GDM1 (cell line): ENCODE measurements at places on chromosomes 4 and X.
A peak's percentile ranks its signal among the peaks of the same experiment; 100 is the strongest.

- DNase-seq: no peak
Observed at GRCh38 chr4:8502836-8503585, 62.4 kb downstream of the TRMT44 start.

- DNase-seq: no peak
Observed at GRCh38 chr4:183831026-183831446, 74.1 kb upstream of the STOX2 start.

DNA sequence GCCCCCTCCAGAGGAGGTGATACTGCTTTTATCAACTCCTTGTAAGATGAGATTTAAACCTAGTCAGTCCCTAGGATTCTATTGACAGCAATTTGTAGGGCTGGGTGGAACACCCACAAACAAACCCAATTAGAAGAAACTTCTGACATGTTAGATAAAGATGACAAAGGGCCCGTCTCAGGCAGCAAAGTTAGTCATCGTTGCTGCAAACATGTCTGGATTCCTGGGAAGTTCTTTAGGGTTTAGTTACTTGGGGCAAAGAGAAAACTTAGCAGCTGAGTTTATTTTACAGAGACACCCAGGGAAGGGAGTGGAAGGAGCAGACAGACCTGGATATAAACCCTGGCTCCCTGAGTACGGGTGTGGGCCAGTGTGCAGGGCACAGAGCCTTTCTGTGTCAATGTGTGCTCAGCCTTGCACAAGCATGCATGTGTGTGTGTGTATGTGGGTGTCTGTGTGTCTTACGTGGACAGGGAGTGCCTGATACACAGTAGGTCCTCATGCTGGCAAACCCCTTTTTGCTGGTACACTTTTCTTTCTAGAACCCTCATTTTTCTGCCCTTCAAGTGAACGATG lies 130.0 kb upstream of the STX18 start:
- DNase-seq: no peak

GRCh38 chrX:139134316-139134715 lies 396.2 kb upstream of the F9 start:
- no peak for DNase-seq

DNA sequence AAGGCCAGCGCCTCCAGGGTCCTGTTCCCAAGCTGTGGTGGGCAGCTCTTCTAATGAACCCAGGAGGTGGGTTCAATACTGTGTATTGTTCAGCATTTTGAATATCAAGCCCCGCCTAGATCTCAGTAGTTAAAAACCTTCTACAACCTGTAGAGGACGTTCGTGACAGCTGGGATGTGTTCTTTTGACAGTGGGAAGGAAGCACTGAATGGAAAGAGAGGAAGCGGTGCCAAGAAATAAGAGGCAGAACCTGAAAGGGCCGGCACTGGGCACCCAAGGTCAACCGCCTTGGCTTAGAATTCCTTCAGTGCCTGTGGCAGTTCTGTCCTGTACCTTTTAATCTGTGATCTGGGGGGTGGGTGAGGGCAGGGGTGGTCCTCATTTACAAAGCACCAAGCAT lies 73.1 kb downstream of the CC2D2A start:
- no peak for DNase-seq

- no peak for DNase-seq
Observed at GRCh38 chrX:103437147-103437873, 61.0 kb downstream of the BEX3 start.

- no peak for DNase-seq
Observed at GRCh38 chr4:125833-126232, 1.5 kb downstream of the ZNF718 start.

DNA sequence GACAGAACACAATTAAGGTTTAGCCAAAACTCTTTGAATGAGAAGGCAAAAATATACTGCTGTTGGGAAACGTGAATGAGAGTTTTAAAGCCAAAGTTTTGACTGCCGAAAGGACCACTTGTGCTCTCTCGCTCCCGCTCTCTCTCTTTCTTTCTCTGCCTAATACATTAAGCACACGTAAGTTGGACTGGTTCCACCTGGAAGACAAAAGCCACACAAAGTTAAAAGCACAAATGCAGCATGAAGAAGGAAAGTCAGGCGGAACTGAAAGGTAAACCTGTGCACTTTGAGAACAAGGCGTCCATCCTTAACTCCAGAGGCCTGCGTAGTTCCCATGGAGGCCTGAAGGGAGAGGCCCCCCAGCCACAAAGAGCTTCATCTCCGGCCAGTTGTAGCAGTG lies 1.9 kb downstream of the DCAF12L2 start:
- no peak for DNase-seq

DNA sequence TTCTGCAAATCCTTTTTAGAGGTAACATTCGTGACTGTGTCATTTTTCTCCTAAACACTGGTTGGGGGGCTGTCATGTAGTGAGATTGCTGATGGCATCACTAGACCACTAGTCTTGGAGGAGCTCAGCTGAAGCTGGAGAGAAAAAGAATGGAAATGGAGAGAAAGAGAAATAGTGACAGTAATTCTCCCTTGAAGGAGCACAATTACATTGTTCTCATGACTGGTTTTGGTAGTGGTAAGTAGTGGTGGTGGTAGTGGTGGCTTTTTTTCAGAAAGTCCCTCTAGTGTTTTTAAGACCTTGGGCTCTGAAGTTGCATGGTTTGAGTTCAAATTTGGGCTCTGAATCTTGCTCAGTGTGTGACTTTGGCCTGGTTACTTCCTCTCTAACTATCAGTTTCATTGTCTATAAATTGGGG lies 99.8 kb downstream of the LARP7 start:
- DNase-seq: no peak

DNA sequence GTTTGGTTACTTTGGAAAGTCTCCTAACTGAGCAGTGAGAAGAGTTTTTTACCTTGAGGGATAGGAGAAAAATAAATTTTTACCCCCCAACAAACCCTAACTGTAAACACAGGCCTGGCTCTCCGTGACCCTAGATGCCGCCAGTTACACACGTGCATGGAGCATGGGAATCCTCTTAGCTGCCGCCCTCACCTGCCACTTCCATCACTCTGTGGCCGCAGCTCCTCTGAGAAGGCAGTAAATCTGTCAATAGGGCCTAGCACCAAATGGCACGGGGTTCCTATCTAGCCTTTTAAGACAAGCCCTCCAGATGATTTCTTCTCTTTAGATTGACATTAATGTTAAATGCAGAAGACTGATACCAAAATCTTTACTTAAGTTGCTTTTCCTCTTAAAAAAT lies 330.3 kb upstream of the FAM241A start:
- DNase-seq: no peak

GRCh38 chr4:78168029-78168428 lies 110.9 kb downstream of the FRAS1 start:
- no peak for DNase-seq

GRCh38 chrX:153970357-153971123 lies 1.1 kb downstream of the HCFC1 start:
- no peak for DNase-seq

- no peak for DNase-seq
Observed at GRCh38 chrX:53695946-53696549, 9.5 kb upstream of the HUWE1 start.

- no peak for DNase-seq
Observed at GRCh38 chr4:35695421-35695820, 548.9 kb downstream of the ARAP2 start.

DNA sequence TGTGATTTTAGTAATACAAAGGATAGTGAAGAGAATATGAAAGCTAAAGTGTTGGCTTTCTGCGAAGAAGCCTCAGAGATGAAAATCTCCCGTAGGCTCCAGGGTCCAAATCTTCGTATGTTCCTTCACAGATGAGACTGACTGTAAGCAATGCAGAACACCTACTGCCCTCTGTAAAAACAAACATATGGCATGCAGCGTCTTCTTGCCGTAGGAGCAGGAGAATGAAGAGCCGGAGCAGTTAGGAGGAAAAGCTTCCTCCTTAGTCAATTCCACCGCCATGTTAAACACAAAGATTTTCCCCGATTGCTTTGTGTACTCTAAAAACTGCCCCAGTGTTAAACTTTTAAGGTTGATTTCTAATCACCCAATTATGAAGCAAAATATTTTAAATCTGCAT lies 22.5 kb downstream of the RWDD4 start:
- DNase-seq: no peak

- DNase-seq: no peak
Observed at GRCh38 chrX:31819455-31819854, 747.6 kb upstream of the FTHL17 start.

DNA sequence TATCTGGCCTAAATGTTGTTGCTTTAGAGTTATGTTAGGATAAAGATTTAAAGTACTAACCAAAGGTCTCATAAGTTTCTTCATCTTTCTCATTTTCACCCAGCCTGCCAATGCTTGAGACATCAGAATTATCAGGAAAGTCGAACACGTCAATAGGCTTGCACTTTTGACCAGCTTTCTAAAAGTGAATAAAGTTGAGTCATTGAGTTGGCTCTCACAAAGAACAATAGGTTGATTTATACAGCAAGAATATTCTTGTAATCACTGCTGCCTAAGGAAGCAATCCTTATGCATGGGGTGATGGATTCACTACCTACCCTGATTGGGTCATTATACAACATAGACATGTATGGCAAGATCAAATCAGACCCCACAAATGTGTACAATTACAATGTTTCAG lies 5.0 kb downstream of the CENPU start:
- no peak for DNase-seq

DNA sequence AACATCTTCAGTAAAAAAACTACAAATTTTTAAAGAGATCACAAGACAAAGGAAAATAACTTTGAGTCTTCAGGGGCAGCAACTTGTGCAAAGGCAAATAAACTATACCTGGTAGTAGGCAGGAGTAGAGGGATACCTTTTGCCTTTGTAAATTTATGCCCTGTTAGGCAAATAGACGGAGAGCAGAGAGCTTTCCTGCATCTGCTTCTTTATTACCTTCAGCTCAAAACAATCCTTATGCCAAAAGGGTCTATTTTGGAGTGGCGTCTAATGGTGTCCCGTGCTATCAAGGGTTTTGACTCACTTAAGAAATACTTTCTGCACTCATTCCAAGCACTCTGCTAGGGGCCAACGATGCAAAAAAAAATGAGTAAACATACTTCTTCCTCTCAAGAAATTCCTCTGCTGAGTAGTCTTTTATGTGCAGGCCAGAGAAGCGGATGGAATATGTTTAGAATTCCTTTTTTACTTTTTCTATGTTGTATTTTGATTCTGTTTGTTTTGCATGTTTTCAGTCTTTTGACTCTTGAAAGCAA lies 131.9 kb downstream of the ANXA5 start:
- no peak for DNase-seq

- no peak for DNase-seq
Observed at GRCh38 chr4:108560616-108561015, 59.8 kb upstream of the RPL34 start.

DNA sequence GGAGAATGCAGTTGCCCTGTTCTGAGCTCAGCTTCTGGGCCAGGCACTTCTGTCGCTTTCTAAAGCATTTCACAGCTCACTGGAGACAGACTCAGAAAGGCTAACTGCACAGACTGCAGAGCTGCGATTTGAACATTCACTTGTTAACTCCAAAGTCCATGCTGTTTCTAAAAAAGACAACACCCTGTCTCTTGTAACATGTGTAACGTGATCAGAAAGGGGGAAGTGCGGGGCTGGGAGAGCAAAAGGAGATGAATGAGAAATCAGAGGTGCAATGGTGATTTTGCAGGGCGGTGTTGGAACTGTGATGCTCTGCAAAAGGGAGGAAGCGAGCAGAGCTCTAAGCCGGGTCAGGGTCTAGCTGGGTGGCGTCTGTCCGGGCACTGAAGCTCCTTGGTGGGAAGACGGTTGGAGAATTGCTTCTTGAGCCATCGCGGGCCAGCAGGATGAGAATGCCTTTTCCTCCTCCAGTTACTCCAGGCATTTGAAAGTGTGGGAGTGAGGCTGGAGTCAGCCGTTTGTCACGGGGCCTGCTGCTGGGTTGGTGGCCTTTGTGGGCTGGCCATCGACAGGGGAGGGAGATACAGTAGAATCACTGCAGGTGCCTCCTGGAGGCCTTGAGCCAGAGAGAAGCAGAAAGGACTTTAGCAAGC lies 20.3 kb downstream of the TBC1D14 start:
- no peak for DNase-seq

DNA sequence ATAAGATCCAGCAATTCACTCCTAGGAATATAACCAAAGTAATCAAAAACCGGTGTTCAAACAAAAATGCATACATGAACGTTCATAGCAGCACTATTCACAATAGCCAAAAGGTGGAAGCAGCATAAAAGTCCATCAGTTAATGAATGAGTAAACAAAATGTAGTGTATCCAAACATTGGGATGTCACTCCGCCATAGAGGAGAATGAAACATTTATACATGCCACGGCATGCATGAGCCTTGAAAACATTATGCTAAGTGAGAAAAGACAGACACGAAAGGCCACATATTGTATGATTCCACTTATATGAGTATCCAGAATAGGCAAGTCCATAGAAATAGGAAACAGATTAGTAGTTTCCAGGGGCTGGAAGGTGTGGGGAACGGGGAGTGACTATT lies 11.0 kb upstream of the PDLIM3 start:
- DNase-seq: no peak

- DNase-seq: no peak
Observed at GRCh38 chr4:105896461-105896942, 1.2 kb downstream of the NPNT start.

DNA sequence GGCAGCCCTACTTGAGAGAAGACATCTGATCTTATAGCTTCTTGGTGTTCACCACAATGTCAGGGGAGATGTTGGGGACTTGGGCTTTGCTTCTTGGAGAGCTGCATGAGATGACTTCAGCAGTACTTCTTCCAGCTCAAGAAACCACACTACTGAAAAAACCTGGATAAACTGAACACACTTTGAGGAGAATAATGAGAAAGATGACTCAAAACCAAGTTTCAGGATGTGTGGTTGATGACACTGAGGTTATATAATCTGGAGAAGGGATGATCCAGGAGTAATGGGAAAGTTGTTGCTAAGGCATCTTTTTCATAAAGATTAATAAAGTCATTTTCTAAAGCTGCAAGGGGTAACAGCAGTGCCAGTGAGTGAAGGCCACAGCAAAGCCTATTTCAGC lies 58.4 kb upstream of the PNPLA4 start:
- no peak for DNase-seq

GRCh38 chr4:186240848-186241491 lies 13.7 kb downstream of the KLKB1 start:
- DNase-seq: no peak

GRCh38 chr4:188955066-188955465 lies 815.8 kb downstream of the TRIML1 start:
- DNase-seq: peak; percentile 30

GRCh38 chr4:140096483-140096861 lies 57.5 kb downstream of the MAML3 start:
- no peak for DNase-seq

- no peak for DNase-seq
Observed at GRCh38 chr4:59535541-59535940, 1664.6 kb upstream of the ADGRL3 start.

DNA sequence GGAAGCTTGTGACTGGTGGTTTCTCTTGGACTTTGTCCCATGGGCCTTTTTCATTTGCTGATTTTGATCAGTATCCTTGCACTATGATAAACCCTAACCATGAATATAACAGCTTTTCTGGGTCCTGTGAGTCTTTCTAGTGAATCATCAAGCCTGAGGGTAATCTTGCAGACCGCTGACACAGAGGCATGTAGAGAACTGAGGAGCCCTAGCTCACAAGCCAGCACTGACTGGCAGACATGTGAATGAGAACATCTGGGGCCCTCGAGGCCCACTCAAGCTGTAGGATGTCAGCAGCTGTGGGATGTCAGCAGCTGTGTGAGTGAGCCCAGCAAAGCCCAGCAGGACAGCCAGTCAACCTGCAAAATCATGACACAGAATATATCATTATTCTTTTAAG lies 36.7 kb downstream of the HMGB3 start:
- DNase-seq: no peak

GRCh38 chrX:39667191-39667590 lies 430.6 kb downstream of the BCOR start:
- DNase-seq: no peak

- no peak for DNase-seq
Observed at GRCh38 chr4:73705056-73705432, 35.3 kb upstream of the CXCL8 start.

GRCh38 chr4:68655764-68656444 lies 14.5 kb downstream of the UGT2B15 start:
- no peak for DNase-seq
